Tibial artery (tissue), 4 donors: ENCODE measurements at places on chromosomes 11 and 22.
A peak's percentile ranks its signal among the peaks of the same experiment; 100 is the strongest.

DNA sequence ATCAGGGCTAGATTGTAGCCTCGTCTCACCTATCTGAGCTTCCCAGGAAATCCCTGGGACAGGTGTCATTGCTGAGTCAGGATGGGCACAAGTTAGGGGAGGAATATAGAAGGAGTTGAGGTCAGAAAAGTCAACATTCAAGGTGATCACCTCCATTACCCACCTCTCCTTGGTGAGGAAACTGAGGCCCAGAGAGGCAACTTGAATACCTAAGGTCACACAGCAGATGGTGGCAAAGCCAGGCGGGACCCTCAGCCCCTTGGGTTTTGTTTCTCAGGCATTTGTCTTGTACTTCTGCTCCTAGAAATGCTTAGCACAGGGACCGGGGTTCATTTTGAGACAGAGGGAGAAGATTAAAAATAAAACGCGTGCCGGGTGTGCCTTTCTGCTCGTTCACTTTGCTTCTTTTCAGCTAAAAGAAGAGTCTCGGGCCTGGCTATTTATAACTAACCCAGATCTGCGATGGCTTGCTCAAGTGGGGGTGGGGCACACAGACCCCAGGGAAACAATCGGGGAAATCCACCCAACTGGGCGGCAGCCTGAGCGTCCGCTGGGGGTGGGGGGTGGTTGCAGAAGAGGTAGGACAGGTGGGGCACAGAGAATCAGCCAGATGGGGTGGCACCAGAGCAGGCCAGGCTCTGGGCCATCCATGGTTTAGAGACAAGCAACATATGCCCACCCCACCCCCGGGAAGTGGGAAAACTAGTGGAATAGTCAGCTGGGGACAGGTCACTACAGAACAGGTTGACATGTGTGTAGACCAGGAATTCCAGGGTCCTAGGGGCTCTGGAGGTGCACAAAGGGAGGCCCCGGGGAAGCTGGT, 3.9 kb upstream of the GNAZ start:
- H3K36me3 ChIP-seq, result no peaks in the 10 kb centered on the region
- H3K4me3 ChIP-seq, result no peak overlapping the region
- no peaks in the 10 kb centered on the region for H3K27me3 ChIP-seq
- H3K27ac ChIP-seq, result no peak overlapping the region

GRCh38 chr11:109785714-109786113, 307.5 kb upstream of the ZC3H12C start:
- no peak for DNase-seq
- H3K4me1 ChIP-seq, result no peaks in the 10 kb centered on the region
- no peaks in the 10 kb centered on the region for H3K36me3 ChIP-seq

- no peak overlapping the region for H3K4me3 ChIP-seq
- H3K27me3 ChIP-seq, result no peaks in the 10 kb centered on the region
Measured at GRCh38 chr22:30191040-30191701, 55.4 kb downstream of the LIF start.

GRCh38 chr11:838441-839279, 3.7 kb downstream of the POLR2L start:
- DNase-seq, result no peak
- H3K4me3 ChIP-seq, result no peak overlapping the region
- H3K27me3 ChIP-seq, result no peaks in the 10 kb centered on the region
- H3K27ac ChIP-seq, result peak overlapping the region; percentile 88
- H3K36me3 ChIP-seq, result peaks cover 52% of the 10 kb centered on the region

DNA sequence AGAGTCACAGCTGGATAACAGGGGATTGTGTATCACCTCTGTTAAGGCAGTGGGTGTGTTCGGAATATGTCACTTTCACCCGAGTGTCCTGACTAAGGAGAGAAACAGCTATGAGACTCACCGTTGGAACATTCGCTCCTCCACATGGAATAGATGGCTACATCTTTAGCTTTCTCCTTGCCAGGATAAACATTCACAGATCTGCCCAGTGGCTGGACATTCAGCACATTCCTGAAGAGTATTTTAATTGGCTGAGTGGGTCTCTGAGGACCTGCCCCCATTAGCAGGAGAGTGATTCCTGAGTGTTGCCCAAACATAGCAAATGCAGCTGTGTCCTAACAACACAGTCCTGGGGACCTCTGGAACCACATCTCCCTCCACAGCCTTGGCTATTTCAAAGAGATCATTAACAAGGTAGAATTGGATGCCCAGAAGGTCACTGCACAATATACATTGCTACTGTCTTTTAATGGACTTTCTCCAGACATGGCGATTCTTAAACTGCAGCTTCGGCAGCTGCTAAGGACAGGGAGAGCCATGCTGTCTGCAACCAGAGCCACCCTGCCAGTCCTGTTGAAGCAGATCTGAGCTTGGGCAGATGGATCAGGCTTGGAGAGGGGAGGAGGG, 435.0 kb upstream of the CADM1 start:
- no peak for DNase-seq
- H3K4me3 ChIP-seq, result no peak overlapping the region
- H3K4me1 ChIP-seq, result no peaks in the 10 kb centered on the region
- H3K36me3 ChIP-seq, result no peaks in the 10 kb centered on the region

GRCh38 chr11:94553938-94554337, 10.2 kb downstream of the FUT4 start:
- H3K27me3 ChIP-seq, result no peaks in the 10 kb centered on the region
- no peaks in the 10 kb centered on the region for H3K36me3 ChIP-seq
- no peak for DNase-seq
- no peak overlapping the region for H3K4me3 ChIP-seq
